Activated CD8-positive, alpha-beta T cell treated with anti-CD3 and anti-CD28 coated beads, Interleukin-2, amount 10 ng/mL, durations not matched to agents 7 days and 5 days (primary cell): ENCODE measurements at places on chromosomes 16 and 17. TPM values are rescaled to one million over a fixed set of nuclear protein-coding genes. Genes with fewer than 3 reads are reported as not detected.

TRPV3 gene
- total RNA-seq, result 0.37 TPM

NPIPA7 gene
- total RNA-seq, result 7.9 TPM

BLTP2 gene
- total RNA-seq, result 162 TPM

CFAP97D1 gene
- not detected for total RNA-seq

NOD2 gene
- 1.7 TPM for total RNA-seq

GAN gene
- total RNA-seq, result 7.7 TPM

DNA sequence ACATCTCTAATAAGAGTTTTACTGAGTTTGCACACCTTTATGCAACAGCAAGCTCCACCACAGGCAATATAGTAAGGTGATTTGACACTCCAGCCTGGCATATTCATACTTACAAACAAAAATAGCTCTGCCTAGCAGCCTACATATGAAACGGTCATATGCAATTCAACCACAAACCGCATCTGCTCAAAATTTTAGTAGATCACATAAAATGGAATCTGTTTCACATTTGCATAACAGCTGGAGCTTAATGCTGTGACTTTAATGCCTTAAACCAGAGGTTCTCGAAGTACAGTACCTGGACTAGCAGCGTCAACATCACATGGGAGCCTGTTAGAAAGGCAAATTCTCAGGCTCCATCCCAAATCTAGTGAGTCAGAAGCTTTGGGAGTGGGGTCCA, 578.4 kb downstream of the CDH11 start:
- H3K27me3 ChIP-seq, result no peaks in the 10 kb centered on the region
- H3K36me3 ChIP-seq, result no peaks in the 10 kb centered on the region
- H3K4me1 ChIP-seq, result no peaks in the 10 kb centered on the region
- no peak overlapping the region for H3K27ac ChIP-seq
- DNase-seq, result no peak
- no peak overlapping the region for H3K4me3 ChIP-seq

- DNase-seq, result no peak
- H3K36me3 ChIP-seq, result no peaks in the 10 kb centered on the region
- H3K27me3 ChIP-seq, result no peaks in the 10 kb centered on the region
- H3K27ac ChIP-seq, result no peak overlapping the region
- no peaks in the 10 kb centered on the region for H3K4me1 ChIP-seq
- H3K4me3 ChIP-seq, result no peak overlapping the region
These were observed 155.0 kb upstream of the SALL1 start for GRCh38 chr16:51306116-51306515.

GRCh38 chr16:71493213-71493612, 4.1 kb upstream of the ZNF19 start:
- H3K4me3 ChIP-seq, result no peak overlapping the region
- no peaks in the 10 kb centered on the region for H3K36me3 ChIP-seq
- no peaks in the 10 kb centered on the region for H3K4me1 ChIP-seq
- peaks cover 4% of the 10 kb centered on the region for H3K27me3 ChIP-seq
- no peak overlapping the region for H3K27ac ChIP-seq

- no peak overlapping the region for H3K27ac ChIP-seq
- no peaks in the 10 kb centered on the region for H3K36me3 ChIP-seq
- H3K27me3 ChIP-seq, result no peaks in the 10 kb centered on the region
- no peaks in the 10 kb centered on the region for H3K4me1 ChIP-seq
- no peak for DNase-seq
- no peak overlapping the region for H3K4me3 ChIP-seq
These were observed 209.2 kb downstream of the PARN start for GRCh38 chr16:14420721-14421488.

DNA sequence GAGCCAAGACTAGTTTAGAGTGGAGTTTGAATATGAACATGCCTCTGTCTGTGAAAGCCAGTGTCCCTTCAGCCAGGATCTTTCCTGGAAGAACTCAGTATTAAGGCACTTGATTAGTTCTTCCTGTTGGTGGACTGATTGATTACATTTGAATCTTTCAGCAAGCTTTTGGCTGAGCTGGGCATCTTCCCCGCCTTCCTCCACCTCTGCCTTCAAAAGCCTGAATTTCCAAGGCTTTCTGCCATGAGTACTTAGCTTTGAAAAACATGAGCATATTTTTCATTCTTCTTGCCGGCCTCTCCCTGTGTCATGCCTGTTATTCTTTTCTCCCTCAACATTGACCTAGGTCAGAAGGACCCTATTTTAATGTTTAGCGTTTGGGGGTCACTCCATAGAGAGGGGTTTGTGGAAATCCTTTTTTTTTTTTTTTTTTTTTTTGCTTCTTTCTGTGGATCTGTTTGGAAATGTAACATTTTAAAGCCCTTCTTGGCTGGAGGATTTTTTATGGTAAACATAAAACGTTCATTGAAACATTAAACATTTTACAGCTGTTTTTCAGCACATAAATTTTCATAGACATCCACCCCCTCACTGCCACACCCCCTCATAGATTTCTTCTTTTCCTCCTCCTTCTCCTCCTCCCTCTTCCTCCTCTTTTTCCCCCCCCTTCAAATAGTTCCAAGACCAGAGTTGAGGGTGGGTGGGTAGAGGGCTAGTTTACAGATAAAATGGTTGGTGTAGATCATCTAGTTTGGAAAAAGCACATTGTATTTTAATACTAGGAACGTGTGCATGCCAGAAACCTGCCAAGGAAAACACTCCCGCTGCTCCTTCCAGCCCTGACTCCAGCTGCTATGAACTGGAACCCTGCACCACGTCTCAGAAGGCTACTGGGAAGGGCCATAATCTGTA, 645.9 kb downstream of the WWOX start:
- no peak overlapping the region for H3K27ac ChIP-seq
- H3K4me1 ChIP-seq, result peaks cover 40% of the 10 kb centered on the region
- no peak for DNase-seq
- no peaks in the 10 kb centered on the region for H3K27me3 ChIP-seq

- H3K4me1 ChIP-seq, result peaks cover 12% of the 10 kb centered on the region
- no peak overlapping the region for H3K27ac ChIP-seq
- H3K4me3 ChIP-seq, result no peak overlapping the region
These were observed 24.4 kb upstream of the SEC14L1 start for GRCh38 chr17:77116371-77116860.

DNA sequence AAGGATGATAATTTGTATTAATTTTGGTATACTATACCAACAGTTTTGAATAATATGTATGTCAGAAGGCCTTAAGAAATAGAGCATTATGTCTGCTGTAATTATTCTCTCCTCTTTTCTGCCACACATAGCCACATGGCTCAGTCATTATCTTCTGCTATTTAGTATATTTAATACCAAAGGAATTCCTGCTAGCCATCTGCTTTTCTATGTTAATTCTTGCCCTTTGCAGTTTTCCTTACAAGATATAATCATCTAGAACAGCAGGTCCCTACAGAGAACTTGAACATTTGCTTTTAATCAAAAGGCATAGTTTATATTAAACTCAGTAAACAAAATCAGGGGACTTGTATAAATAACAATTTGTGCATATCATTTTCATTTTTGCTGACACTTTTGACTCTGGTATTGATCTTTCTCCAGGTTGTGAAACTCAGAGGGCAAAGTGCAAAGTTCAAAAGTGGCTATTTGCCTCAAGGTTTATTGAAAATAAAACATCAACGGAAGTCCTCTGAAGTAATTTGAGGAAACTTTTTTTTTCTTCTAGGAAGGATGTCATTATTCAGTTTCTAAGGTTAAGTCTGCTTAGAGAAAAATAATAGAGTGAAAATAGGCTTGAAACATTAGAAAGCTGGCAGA, 702.0 kb downstream of the KCNJ2 start:
- DNase-seq, result no peak
- H3K27me3 ChIP-seq, result no peaks in the 10 kb centered on the region
- H3K4me1 ChIP-seq, result no peaks in the 10 kb centered on the region
- no peak overlapping the region for H3K4me3 ChIP-seq
- no peak overlapping the region for H3K27ac ChIP-seq

GRCh38 chr17:8015236-8015956, 13.0 kb downstream of the GUCY2D start:
- peaks cover 39% of the 10 kb centered on the region for H3K27me3 ChIP-seq
- H3K36me3 ChIP-seq, result no peaks in the 10 kb centered on the region
- DNase-seq, result no peak
- H3K4me3 ChIP-seq, result no peak overlapping the region

DNA sequence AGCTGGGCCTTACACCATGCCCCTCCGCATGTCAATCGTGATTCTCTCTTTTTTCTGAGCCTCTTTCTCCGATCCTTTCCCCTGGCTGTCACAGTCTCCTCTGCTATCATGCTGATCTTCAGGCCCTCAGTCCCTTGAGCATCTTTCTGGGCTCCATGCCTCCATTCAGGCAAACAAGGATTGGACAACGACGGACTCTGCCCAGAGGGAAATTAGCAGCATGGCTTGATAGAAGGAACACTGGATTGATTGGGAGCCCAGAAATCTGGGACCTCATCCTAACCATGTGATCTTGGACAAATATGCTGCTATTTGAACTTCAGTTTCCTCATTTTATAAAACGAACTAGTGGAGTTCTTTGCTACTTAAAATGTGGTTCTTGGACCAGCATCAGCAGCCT, 19.6 kb upstream of the PHF12 start:
- H3K27ac ChIP-seq, result no peak overlapping the region
- peaks cover 6% of the 10 kb centered on the region for H3K27me3 ChIP-seq
- H3K4me1 ChIP-seq, result peaks cover 4% of the 10 kb centered on the region
- H3K36me3 ChIP-seq, result no peaks in the 10 kb centered on the region

- peaks cover 52% of the 10 kb centered on the region for H3K4me1 ChIP-seq
- no peaks in the 10 kb centered on the region for H3K27me3 ChIP-seq
- peaks cover 41% of the 10 kb centered on the region for H3K36me3 ChIP-seq
- peak overlapping the region; percentile 95 for H3K27ac ChIP-seq
These were observed 608 bp upstream of the TRIM37 start for GRCh38 chr17:59107306-59107670.
